ENCODE measurements at places on chromosomes 7 and 10. TPM values are rescaled to one million over a fixed set of nuclear protein-coding genes. Genes with fewer than 3 reads are reported as not detected.

DNA sequence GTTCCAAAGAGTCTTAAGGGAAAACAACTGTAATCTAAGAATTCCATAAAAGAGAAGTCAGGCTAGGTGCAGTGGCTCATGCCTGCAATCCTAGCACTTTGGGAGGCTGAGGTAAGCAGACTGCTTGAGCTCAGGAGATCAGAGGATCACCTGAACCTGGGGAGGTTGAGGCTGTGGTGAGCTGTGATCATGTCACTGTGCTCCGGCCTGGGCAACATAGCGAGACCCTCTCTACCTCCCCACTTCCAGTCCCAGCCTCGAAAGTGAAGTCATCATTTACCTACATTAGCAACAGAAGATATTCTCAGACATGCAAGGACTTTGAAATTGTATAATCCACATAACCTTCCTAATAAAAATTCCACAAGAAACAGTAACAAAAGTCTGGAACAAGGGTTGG is 129.8 kb upstream of the DNAJB12 start:
- H3K4me1 ChIP-seq = no peaks in the 10 kb centered on the region
- DNase-seq = no peak
- no peak overlapping the region for H3K27ac ChIP-seq
- no peaks in the 10 kb centered on the region for H3K27me3 ChIP-seq

GRCh38 chr10:130638991-130639390 is 502.8 kb downstream of the GLRX3 start:
- H3K36me3 ChIP-seq = no peaks in the 10 kb centered on the region
- no peaks in the 10 kb centered on the region for H3K27me3 ChIP-seq
- DNase-seq = no peak
- no peak overlapping the region for H3K4me3 ChIP-seq
- H3K27ac ChIP-seq = no peak overlapping the region
- H3K4me1 ChIP-seq = no peaks in the 10 kb centered on the region

The ARL5B gene
- total RNA-seq = 12.4 TPM

The MALRD1 gene
- not detected for total RNA-seq

The ANXA8 gene
- total RNA-seq = not detected

The ACADSB gene
- 16.6 TPM for total RNA-seq

The EN2 gene
- total RNA-seq = not detected
